ENCODE measurements at places on chromosomes 16 and 17.

DNA sequence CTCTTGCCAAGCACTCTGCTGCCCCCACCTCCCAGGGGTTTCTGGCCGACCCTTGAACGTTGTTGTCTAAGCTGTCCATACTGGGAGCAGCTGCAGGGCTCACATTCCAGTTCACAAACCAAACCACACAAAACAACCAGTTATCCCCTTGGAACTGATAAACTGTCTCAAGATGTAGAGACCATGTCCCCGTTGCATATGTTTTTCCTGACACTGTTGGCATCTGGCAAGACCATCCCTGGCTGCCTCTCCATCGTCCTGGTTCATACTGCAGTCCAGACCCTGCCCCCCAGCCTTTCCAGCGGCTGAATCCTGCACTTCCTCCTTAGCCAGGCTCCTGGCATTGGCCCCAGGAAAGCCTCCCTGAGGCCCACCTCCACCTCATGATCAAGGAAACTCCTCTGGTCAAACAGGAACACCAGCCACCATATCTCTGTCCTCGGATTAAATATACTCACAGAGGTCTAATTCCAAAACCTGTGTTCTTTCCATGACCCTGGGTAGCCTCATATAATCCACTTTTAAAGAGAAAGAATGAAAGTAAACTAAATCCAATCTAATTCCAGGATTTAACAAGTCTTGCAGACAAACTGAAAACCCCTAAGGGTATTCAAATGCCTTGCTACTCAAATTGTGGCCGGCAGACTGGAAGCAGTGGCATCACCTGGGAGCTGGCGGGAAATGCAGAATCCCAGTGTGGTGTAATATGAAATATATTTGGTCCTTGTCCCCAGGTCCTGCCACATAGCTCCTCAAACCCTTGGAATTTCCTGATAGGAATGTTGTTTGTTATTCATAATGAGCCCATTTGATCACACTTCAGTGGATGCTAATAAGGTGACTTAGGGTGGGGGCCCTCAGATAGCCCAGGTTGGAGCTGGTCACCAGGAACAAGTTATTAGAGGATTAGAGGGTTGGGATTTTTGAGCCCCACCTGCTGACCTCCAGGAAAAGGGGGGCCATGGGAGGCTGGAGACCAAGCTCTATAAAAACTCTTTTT, 14.2 kb downstream of the GAS7 start:
- no peak for DNase-seq

DNA sequence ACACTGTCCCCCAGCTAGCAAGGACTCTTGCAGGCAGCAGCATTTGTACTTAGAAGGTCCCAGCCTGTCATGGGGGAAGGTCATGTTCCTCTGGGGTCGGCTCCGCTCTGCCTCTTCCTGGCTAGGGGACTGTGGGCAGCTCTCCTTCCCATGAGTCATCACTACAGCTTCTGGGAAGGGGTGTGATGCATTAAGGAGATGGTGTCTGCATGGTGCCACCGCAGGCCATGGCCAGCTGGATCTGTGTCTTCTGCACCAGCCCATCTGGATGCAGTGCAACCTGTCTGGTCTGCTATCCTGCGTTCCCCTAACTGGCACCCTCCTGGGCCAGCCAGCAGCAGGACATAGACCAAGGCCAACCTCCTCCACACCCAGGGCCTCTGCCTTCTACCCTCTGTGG, 6.3 kb downstream of the STARD3 start:
- no peak for DNase-seq

DNA sequence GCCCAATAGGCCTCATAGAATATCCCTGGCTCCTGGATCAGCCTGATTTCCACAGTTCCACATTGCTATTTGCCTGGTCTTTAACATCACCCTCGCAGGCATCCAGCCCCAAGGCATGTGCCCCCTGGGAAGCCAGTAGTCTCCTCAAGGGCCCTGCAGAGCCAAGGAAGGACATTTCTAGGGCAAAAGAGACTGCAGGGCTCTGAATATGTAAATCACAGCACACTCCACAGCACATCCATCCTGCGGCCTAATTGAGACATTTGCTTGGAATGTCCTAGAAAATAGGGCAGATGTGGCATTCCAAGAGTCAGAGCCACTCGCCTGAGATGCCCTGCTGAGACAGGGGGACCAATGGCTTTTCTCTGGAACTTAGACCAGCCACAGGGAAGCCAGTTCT, 11.4 kb upstream of the C16orf78 start:
- DNase-seq: no peak

GRCh38 chr17:49069585-49070273, 62.8 kb upstream of the B4GALNT2 start:
- no peak for DNase-seq

GRCh38 chr17:77909816-77910215, 48.7 kb upstream of the TNRC6C start:
- no peak for DNase-seq

DNA sequence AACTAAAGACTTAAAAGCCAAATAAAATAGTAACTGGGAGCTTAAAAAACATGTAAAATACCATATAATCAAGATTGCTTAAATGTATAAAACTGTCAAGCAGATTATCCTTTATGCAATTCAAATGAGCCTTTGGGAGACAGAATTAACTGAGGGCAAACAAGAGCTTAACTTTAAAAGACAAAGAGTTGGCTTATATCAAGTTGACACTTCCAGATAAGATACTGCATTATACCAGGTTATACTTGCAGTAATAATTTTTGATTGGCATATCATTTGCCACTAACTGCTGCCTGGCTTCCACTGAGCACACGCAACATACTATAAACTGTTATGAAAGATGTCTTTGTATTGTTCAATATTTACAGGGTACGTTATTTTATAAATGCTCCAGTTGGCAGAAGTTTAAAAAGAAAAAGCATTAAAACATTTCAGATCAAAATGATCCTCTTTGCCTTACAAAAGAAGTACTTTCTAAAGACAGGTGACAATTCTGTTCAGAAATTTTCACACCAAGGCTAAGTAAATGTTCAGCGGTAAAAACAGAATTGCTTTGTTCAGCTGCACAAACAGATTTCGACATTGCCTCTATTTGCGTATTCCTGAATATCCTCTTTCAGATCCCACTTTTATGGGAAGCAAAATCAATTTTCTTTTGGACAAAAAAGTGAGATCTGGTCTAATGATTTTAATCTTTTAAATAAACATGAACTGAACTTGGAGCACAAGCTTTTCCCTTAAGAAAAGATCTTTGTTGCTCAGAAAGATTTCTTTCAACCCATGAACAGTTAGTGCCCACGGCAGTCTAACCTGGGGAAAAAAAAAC, 50.7 kb downstream of the TOX3 start:
- DNase-seq: no peak

GRCh38 chr17:73770849-73771229, 126.6 kb upstream of the SDK2 start:
- DNase-seq: no peak

DNA sequence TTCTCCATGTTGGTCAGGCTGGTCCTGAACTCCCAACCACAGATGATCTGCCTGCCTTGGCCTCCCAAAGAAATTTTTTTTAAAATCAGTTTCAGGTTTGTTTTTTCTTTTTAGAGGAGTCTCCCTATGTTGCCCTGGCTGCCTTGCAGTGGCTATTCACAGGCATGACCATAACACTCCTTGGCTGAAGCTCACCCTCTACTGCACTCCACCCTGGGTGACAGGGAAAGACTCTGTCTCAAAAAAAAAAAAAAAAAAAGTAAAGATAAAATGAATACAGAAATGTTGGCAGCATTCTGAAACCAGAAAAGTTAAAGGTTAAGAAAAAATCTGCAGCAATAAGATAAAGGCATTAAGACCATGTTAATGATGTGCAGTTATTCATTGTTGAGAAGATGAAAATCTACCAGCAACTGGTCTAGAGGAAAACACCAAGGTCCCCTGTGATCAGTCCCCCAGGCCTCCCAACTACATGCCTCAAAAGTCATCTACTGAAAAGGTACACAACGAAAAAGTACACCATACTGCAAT, 15.1 kb downstream of the YWHAE start:
- DNase-seq: no peak

Measured in astrocyte of the cerebellum (primary cell).